ENCODE measurements at places on chromosomes 12 and 14.

- no peak for DNase-seq
Measured at GRCh38 chr14:104686624-104687517, 2.5 kb upstream of the INF2 start.

DNA sequence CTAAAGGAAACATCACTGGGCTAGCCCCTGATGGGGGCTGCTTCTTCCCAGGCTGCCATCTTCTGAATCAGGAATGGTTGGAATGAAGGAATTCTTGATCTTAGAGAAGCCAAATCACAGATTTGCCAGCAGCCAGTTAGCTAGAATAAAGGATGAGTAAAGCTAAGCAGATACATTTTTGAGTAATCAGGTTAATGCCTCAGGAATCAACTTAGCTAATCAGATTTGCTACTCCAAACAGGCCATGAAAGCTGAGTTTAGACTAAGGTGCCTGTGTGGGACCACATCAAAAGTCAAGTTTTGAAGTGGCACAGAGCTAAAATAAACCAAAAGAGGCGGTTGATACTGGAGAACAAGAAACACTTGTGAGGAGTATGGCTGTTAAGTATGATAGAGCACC, 28.8 kb upstream of the LMO3 start:
- DNase-seq: no peak

DNA sequence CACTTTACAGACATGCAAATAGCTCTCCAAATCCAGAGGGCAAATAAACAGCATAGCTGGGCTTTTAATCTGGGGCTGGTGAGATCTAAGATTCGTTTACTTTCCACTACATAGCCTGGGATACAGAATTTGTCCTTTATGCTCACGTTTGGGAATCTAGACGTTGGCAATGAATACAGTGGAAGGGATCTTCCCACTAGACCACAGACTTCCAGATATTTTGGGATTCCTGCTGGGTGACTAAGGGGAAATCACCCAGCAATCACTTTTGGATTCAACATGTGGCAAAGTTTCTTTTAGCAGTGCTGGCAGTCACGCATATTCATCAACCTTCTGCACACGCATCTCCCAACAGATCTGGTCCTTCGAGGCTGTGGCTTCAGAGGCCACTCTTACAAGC, 23.5 kb downstream of the APPL2 start:
- DNase-seq: no peak

DNA sequence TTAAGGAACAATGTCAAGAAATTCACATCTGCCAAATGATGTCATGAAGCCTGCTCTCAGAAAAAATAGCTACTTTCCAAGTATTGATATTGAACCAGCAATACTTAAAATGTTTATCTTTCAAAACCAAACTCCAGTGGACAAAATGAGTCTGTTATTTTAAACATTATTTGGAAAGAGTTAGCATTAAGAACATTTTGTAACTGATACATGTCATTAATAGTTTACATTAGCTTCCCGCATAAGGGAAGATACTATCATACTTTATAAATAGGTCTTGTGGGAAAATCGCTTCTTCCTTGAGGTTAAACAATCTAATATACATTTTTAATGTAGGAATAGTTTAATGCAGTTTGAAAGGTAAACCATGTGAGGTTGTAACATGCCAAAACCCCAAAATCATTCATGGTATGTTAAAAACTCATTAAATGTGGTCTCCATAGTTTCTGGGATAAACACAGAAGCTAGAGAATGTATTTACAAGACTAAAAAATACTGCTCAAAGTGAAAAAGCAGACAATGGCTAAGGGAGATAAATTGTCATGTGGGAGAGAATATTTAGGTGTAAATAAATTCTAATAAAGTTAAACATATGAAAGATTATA, 73.4 kb upstream of the ATP2B1 start:
- DNase-seq: no peak

DNA sequence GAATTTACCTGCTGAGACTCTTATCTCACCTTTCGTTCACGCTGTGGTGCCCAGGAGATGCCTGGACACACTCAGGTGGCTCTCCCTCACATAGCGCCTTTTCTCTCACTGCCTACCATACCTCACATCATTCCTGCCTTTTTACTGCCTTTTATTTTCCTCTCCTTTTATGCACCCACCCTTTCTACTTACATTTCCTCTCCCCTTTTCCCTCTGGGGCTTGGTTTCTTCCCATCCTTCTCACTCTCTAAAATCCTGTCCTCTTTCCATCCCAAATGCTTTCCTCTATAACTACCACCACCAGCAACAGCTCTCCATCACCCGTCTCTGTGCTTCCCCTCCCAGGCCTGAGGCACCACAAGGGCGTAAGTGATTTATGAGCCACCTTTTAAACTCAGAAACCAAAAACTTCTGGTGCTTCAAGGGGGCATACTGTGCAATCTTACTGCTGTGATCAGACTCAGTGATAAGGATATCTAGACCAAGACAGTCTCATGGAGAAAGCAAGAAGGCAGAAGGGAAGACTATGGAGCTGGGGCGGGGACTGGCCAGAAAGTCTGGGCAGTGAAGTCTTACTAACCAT, 32.7 kb upstream of the SMUG1 start:
- no peak for DNase-seq

GRCh38 chr12:32542428-32543229, 136.5 kb upstream of the DNM1L start:
- DNase-seq: no peak

- no peak for DNase-seq
Measured at GRCh38 chr12:38711054-38711453, 194.3 kb downstream of the CPNE8 start.

DNA sequence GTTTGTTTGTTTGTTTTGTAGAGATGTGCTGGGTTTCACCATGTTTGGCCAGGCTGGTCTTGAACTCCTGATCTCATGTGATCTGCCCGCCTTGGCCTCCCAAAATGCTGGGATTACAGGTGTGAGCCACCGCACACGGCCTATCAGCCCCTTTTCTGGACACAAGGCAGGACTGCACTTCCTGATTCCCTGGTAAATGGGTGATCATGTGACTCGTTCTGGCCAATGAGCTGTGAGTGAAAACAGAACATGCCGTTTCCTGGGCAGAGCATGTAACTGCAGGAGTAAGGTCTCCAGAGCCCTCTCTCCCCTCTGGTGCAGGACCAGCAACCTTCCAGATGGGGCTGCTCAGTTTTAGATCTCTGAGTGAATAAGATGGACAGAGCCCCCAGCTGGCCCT, 92.7 kb downstream of the ITPK1 start:
- DNase-seq: no peak

- no peak for DNase-seq
Measured at GRCh38 chr12:56163533-56164344, 5.6 kb downstream of the MYL6 start.

GRCh38 chr12:65200007-65200665, 30.8 kb downstream of the LEMD3 start:
- no peak for DNase-seq

GRCh38 chr14:75484711-75485429, 37.4 kb upstream of the BATF start:
- no peak for DNase-seq

Data from SHP77 (cell line).